Ecto neural progenitor cell (in vitro differentiated cells): ENCODE measurements at places on chromosomes 7 and 10.
A peak's percentile ranks its signal among the peaks of the same experiment; 100 is the strongest.

DNA sequence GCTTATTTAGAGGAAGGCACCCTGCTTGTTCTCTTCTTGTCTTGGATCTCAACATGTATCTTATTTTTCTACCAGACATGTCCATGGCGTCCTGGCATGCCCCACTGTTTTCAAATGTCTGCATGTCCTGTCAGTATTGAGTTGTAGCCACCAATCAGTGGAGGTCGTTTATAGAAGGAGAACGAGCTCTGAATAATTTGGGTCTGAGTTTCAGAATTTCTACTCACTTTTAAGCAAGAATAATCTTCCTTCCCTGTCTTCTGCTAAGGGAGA lies 2.9 kb upstream of the HOXA13 start:
- no peak for DNase-seq

DNA sequence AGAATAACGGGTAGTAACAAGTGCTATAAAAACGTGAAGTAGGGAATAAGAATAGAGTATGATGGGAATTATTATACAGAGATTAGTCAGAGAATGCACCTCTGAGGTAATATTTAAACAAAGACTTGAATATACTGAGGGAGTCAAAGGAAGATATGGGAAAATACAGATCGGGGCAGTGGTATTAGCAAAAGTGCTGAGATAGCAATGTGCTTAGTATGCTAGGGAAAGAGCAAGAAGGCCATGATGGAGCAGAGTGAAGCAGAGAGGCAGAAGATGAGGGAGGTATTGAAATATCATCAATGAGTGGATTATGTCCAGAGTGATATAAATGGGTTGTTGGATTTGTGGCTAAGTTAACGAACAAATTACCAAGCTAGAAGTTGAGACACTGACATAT lies 96.5 kb upstream of the GPR22 start:
- DNase-seq, result no peak

GRCh38 chr7:149799397-149800168 lies 26.2 kb upstream of the ZNF467 start:
- no peak for DNase-seq

DNA sequence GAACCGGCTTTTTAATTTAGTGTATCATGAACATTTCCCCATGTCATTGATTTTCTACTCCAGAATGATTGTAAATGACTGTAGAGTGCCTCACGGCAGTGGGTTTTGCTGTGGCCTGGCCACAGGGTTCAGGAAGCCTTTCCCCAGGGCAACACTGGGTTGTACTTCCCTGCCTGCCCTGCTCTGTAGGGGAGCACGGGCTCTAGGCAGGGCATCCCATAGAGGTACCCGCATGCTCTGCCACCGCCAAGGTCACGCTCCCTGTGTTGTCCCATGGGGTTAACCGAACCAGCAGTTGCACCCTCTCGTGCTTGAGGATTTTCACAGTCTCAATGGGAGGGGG lies 63.8 kb downstream of the BPGM start:
- no peak for DNase-seq

GRCh38 chr7:151119902-151120301 lies 33.6 kb downstream of the AGAP3 start:
- no peak for DNase-seq

- DNase-seq, result no peak
These were observed 129.6 kb downstream of the SRI start for GRCh38 chr7:88090240-88090639.

GRCh38 chr10:84065804-84066601 lies 73.3 kb upstream of the GHITM start:
- DNase-seq, result no peak

DNA sequence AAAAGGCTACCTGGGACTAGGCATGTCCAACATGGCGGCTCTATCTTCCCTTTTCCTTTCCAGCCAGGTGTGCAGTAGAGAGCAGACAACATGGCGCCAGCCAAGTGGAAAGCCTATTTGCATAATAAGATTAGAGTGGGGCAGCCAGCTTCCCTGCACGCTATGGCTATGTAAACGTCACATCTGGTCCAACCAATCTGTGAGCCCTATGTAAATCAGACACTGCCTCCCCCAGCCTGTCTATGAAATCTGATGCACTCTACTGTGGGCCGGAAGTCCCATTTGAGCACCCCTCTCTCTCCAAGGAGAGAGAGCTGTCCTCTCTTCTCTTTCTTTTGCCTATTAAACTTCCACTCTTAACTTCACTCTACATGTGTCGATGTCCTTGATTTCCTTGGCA lies 984.9 kb upstream of the AUTS2 start:
- DNase-seq, result peak; percentile 51

GRCh38 chr7:99027841-99028240 lies 116.1 kb downstream of the SMURF1 start:
- DNase-seq, result no peak

GRCh38 chr10:14879124-14879927 lies 660 bp downstream of the SUV39H2 start:
- peak; percentile 53 for DNase-seq

GRCh38 chr10:89074120-89074519 lies 83.5 kb downstream of the FAS start:
- DNase-seq, result no peak

GRCh38 chr7:127666602-127667001 lies 14.6 kb downstream of the SND1 start:
- DNase-seq, result no peak

DNA sequence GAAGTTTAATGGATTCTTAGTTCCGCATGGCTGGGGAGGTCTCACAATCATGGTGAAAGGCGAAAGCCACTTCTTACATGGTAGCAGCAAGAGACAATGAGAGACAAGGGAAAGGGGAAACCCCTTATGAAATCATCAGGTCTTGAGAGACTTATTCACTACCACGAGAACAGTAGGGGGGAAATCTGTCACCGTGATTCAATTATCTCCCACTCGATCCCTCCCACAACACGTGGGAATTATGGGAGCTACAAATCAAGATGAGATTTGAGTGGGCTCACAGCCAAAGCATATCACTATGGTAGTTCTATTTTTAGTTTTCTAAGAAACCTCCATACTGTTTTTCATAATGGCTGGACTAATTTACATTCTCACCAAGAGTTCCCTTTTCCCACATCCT lies 36.7 kb downstream of the SPAM1 start:
- no peak for DNase-seq

GRCh38 chr7:518630-519483 lies 789 bp downstream of the PDGFA start:
- peak; percentile 84 for DNase-seq

DNA sequence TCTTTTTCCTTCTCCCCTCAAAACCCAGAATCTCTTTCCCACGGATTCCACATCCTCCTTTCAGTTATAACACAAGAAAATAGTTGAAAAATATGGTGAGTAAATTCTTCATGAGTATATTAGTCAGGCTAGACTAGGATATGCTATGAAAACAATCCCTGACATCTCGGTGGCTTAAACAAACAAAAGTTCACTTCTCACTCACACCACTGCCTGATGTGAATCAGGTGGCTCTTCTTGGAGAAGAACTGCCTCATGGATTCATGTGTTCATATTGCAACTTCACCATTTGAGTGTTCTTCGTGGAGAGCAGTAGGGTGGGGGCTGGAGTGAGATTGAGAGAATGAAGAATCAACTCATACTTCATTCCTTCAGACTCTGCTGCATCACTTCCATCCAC lies 204.1 kb downstream of the PHF14 start:
- no peak for DNase-seq

- no peak for DNase-seq
These were observed 19.1 kb upstream of the OGDHL start for GRCh38 chr10:49781247-49781646.

GRCh38 chr10:8628351-8628750 lies 573.9 kb downstream of the GATA3 start:
- no peak for DNase-seq

DNA sequence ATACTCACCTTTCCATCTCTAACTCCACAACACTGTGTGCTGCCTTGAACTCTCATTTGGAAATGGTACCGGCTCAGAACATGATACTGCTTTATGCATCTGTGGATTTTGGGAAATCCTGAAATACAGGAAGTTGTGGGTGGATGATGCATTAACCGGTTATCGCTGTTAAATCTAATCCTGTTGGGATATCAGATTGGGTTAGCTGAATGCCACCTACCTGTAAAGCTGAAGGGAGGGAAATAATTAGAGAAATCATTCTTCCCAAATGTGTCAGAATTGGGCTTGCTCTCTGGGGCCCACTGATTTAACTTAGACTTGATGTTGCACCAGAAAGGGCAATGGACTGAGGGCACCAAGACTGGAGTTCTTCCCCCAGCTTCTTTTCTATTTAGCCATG lies 54.0 kb downstream of the CH25H start:
- no peak for DNase-seq

- no peak for DNase-seq
These were observed 16.0 kb downstream of the GPER1 start for GRCh38 chr7:1103789-1104515.

DNA sequence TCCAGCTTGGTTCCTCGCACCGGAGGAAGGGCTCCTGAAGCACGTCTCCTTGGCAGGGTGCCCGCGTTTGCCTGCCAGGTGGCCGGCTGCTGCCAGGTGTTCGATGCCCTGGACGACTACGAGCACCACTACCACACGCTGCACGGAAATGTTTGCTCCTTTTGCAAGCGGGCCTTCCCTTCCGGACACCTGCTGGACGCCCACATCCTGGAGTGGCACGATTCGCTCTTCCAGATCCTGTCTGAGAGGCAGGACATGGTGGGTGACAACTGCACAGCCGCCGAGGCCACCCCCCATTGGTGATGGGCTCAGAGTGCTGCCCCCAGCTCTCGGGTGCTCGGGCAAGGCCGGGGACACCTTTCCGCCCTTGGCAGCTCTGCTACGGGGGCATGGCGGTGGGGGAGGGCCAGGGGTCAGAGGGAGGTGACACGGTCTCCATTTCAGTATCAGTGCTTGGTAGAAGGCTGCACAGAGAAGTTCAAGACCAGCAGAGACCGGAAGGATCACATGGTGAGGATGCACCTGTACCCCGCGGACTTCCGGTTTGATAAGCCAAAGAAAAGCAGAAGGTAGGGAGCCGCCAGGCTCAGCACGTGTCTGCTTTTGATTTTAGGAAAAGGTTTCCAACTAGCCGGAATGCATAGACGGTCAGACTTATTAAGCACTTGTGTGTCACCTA lies 1.1 kb downstream of the ZNF511 start:
- no peak for DNase-seq

- no peak for DNase-seq
These were observed 84.6 kb downstream of the MACC1 start for GRCh38 chr7:20132585-20132984.

DNA sequence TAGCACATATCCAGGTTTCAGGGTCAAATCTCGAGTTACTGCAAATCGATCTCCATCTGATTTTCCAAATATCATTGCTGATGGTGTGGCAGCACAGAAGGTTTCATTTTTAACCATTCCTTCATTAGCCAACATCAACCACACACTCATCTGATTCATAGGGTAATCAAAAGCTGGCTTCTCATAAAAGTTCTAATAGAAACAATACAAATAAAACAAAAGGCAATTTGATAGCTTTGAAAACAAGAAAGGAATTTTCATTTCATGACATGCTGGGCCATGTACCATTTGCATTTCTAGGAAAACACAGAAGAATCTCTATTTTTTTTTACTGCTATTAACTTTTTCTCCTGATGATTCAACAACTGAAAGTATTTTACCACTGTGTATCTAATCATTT lies 147.7 kb upstream of the SLC26A5 start:
- DNase-seq, result no peak
